Stimulated activated CD8-positive, alpha-beta memory T cell treated with anti-CD3 and anti-CD28 coated beads, Interleukin-7, amount 100 ng/mL, for 1 hour (primary cell): ENCODE measurements at places on chromosomes 2 and 18.

DNA sequence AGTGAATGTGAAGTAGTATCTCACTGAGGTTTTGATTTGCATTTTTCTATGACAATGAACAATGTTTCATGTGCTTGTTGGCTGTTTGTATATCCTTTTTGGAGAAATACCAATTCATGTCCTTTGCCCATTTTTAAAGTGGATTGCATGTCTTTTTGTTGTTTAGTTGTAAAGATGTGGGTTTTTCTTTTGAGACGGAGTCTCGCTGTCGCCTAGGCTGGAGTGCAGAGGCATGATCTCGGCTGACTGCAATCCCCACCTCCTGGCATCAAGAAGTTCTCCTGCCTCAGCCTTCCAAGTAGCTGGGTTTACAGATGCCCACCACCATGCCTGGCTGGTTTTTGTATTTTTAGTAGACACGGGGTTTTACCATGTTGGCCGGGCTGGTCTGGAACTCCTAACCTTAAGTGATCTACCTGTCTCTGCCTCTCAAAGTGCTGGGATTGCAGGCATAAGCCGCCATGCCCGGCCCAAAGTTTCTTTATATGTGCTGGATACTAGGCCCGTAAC is 236.7 kb downstream of the MYCN start:
- DNase-seq: no peak

DNA sequence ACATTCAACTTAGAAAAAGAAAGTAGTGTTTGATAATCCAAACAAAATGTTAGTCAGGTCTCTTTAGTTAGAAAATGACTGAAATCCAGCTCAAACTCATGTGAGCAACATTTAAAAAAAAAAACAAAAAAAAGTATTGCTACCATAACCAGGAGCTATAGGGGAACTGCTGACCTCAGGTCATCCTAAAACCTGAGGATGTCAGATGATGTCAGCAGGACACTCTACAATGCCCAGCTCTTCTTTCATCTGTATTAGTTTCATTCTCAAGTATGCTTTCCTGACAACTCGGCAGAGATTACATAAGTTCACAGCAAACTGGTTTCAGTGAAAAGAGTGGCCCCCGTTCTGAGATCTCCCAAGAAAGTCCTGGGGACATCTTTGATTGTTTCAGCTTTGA is 4.2 kb upstream of the ESCO1 start:
- no peak for DNase-seq

DNA sequence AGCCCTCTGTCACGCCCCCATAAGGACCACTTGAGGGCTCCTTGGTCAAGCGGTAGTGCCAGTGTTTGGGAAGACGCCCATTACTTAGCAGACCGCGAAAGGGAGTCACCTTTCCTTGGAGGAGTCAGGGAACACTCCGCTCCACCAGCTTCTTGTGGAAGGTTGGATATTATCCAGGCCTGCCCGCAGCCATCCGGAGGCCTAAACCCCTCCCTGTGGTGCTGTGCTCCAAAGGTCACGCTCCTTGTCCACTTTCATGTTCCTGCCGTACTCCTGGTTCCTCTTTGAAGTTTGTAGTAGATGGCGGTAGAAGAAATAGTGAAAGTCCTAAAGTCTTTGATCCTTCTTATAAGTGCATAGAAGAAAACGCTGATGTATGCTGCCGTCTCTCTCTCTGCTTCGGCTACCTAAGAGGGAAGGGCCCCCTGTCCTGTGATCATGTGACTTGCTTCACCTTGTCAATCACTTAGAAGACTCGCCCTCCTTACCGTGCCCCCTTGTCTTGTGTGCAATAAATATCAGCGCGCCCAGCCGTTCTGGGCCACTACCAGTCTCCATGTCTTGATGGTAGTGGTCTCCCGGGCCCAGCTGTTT is 1.7 kb upstream of the CATIP start:
- DNase-seq: no peak

GRCh38 chr2:46257476-46257875 is 39.7 kb upstream of the EPAS1 start:
- DNase-seq: no peak

GRCh38 chr2:188142636-188143295 is 148.9 kb upstream of the GULP1 start:
- DNase-seq: no peak

DNA sequence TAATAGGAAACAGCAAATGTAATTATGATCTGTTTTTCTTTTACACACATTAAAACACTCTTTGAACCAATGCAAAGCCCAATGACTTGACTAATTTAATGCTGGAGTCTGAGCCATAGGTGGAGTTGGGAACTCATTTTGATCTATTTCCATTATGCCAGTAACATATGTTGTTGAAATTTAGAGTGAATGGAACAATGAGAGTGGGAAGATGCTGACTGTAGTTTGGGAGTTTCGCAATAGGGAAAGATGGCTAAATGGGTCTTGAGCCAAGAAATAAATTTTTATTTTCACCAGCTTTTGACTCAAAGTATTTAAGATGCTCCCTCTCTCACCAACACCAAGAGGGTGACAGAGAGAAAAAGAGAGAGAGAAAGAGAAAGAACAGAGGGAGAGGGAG is 246.7 kb downstream of the DLGAP1 start:
- no peak for DNase-seq
